ENCODE measurements at places on chromosomes 6 and 20.

DNA sequence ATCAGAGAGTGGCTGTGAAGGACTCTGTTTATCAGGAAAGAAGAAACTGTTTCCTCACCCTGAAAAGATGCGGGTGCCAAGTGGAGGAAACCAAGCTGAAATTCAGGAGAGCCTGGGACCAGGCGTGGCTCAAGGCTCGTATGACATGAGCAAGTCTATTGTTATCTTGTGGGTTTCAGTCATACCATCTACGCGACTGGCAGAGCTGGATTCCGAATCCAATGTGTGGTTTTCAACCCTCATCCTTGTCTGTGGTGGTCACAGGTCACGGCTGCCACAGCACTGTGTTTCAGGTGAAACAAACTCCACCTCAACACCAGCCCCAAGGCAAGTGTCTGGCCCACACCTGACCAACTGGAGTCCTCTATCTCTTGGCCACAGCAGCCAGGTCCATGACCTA, 9.1 kb downstream of the MC3R start:
- DNase-seq, result no peak

DNA sequence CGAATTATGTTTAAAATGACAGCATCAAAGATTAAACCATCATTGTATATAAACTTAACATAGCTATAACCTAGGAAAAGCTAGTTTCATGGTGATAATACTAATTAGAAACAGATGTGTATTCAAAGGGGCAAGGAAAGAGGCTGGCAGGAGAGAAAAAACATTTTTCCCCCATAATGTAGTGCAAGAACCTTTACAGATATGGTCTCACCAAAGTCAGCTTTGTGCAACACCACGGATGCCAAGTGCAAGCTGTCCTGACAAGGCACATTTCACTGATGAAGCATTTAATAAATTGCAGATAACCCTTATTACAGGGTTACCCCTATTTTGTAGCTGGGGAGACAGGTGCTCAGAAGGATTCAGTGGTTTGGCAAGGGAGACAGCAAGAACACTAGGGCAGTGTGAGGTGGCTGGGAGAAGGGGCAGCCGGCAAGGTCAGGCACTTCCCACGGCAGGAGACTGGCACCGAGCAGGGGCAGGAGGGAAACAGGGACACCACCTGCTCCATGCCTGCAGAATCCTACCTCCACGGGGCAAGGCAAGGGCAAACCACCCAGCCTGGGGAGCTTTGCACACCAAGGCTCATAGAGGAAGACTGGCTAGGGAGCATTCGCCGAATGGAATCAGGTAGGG, 6.5 kb downstream of the RPS6KA2 start:
- DNase-seq, result no peak

GRCh38 chr6:99308788-99309187, 40.7 kb downstream of the FAXC start:
- DNase-seq, result no peak

- DNase-seq, result no peak
These were observed 65.2 kb downstream of the RIOK1 start for GRCh38 chr6:7454696-7455358.

DNA sequence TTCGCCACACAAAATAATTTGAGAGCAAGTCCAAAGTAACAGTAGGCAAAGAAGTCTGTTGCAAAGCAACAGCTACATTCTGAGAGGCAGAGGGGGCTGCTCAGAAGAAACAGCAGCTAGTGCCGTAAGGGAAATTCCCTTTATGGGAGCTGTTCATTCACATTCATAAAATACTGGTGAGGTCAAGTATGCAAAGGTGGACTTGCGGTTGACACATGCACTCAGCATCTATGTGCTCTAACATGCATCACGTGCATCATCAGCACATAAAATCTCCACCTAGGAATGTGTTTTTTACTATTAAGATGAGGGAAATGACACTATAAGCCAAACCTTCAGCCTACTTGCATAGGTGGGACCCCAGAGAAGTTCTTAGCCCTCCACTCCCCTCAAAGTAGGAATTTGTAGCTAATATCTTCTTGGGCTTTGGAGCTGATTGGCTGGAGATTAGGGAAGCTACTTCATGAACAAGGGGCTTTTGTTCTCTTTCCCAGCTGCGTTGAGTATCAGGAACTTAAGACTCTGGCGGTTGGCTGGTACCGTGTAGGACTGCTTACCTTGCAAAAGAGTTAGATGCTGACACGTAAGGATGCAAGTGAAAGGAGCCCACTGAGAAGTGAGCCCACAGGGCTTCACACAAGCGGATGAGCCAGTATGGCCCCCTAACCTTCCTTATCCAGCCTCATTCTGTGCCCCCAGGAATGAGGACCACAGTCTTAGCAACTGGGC, 12.4 kb downstream of the CST3 start:
- DNase-seq, result no peak

DNA sequence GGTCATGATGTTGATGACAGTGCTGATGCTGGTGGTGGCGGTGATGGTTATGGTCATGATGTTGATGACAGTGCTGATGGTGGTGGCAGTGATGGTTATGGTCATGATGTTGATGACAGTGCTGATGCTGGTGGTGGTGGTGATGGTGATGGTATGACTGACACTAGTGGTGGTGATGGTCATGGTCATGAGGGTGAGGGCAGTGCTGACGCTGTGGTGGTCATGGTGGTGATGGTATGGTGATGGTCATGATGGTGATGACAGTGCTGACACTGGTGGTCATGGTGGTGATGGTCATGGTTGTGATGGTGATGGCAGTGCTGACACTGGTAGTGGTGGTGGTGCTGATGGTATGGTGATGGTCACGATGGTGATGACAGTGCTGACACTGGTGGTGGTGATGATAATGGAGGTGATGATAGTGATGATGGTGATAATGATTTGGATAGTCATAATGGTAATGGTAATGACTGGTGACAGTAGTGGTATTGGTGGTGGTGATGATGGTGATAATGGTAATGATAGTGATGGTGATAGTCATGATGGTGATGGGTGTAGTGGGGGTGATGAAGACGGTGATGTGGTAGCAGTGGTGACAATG, 206.2 kb downstream of the CDH4 start:
- DNase-seq, result no peak

DNA sequence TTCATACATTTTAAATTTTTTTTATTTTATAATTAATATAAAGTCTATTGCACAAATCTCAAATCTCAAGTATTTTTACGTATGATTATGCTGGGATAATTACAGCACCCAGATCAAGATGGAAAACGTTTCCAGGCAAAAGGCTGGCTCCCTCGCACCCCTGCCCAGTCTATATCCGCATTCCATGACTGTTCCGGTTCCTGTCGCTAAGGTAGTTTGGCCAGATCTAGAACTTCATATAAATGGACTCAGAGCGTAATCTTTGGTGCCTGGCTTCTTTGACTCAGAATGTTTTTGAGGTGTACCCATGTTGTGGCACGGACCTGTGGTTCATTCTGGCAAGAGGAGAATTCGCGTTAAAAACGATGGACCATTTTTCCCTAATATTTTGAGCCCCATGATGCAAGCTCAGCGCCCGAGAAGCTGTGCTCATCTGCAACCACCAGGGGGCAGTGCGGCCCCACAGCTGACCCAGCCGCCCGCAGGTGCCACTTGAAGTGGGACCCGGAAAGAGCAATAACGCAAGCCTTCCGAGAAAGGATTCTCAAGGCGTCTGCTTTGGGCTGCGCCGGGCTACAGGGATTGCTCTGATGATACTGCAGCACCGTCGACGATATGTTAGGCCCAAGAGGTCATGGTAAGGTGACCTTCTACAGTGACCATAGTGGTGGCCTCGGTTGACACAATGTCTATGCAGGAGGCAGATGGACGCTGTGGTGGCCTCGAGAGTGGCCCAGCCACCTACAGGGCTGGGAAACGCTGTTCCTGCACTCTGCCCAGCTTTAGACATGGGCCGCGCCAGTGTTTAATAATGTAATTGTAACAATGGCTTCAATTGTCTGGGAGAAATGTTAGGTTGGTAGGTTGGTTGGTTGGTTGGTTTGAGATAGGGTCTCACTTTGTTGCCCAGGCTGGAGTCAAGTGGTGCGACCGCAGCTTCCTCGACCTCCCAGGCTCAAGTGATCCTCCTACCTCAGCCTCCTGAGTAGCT, 160.1 kb downstream of the ZMYND8 start:
- DNase-seq, result peak; percentile 65

DNA sequence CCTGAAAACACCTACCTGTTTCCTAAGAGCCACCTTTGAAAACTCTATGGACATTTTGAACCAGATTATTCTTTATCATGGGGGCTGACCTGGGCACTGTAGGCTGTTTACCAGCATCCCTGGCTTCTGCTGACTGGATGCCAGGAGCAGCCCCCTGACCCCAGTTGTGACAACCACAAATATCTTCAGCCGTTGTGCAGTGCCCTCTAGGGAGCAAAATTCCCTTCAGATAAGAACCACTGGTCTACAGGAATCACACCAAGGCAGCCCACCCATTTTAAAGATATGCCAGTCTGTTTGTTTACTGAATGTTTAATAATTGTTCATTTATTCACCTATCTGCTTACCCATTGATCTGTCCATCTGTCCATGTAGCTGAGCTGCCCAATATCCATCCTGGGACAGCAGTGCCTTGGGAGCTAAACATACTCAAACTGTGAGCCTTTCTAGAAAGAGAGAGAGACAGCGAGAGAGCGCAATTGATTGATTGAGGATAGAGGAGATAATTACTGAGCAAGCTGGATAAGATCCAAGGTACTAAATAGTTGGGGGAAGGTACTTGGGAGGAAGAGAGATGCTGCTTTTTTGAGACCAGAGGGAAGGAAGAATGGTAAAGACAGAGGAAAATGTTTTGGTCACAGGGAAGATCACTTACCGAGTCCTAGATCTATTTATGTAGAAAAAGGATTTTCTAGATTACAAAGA, 276.8 kb downstream of the NRN1 start:
- no peak for DNase-seq

- DNase-seq, result no peak
These were observed 1513.7 kb downstream of the GRIK2 start for GRCh38 chr6:102907181-102907580.

GRCh38 chr6:88141561-88142296, 24.4 kb downstream of the CNR1 start:
- no peak for DNase-seq

DNA sequence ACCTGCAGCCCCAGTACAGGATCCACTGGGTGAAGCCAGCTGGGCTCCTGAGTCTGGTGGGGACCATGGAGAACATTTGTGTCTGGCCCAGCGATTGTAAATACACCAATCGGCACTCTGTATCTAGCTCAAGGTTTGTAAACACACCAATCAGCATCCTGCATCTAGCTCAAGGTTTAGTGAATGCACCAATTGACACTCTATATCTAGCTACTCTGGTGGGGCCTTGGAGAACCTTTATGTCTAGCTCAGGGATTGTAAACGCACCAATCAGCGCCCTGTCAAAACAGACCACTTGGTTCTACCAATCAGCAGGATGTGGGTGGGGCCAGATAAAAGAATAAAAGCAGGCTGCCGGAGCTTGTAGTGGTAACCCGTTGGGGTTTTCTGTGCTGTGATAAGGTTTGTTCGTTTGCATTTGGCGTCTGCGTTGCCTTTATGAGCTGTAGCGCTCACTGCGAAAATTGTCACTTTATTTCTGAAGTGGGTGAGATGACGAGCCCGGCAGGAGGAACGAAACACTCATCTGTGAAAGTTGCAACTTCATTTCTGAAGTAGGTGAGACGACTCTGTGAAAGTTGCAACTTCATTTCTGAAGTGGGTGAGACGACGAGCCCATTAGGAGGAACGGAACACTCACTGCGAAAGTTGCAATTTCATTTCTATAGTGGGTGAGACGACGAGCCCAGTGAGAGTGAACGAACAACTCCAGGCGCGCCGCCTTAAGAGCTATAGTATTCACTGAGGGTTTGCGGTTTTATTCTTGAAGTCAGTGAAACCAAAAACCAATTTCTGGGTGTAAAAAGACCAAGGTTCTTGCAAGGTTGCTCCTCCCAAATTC, 31.1 kb downstream of the SERPINB6 start:
- DNase-seq, result peak; percentile 81

GRCh38 chr6:13528777-13529343, 41.5 kb upstream of the GFOD1 start:
- DNase-seq, result no peak

GRCh38 chr6:17220040-17220910, 60.9 kb upstream of the RBM24 start:
- no peak for DNase-seq

- DNase-seq, result no peak
These were observed 399 bp upstream of the REPS1 start for GRCh38 chr6:138988469-138988834.

DNA sequence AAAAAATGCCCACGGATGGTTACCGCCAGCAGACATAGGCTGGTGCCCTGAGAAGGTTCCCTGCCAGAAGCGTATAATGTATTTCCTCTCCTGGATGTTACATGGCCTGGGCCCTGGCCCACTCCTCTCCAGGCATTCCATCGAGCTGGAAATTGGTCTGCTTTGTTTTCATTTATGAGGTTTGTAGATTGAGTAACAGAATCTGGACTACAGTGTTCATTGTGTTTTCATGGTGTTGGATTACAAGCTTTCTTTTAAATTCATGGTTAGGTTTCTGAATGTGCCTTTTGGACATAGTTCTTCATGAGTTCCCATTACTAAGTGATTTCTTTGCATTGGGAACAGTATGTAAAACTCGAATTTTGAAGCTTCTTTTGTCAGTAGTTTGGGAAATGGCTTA, 6.4 kb downstream of the TIAM2 start:
- no peak for DNase-seq

- DNase-seq, result no peak
These were observed 29.5 kb downstream of the TOP1 start for GRCh38 chr20:41057999-41058673.

DNA sequence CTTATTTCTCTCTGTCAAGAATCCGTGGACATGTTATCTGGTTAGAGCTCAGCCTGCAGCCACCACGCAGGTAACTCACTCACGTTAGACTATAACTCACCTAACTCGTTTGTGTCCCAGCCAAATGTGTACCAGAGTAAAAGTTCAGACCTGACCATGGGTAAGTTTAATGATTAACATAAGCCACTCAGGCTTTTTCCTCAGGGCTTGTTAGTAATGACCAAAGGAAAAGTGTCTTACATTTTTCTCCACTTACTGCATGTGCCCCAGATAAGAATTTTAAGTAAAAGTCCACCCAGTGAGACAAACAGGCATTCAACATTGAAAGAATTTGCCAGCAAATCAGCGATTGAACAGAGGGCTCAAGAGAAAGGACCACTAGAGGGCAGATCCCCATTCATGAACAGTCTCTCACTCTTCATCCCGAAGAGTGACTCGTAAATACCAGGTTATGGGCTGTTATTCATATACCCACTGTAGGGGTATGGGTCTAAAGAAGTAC, at the start of gene PKHD1:
TSS of gene PKHD1 (minus strand) at position 116 of the 502 bp plus-strand sequence. CDS start 2,680 bp downstream, outside the sequence.
- no peak for DNase-seq

DNA sequence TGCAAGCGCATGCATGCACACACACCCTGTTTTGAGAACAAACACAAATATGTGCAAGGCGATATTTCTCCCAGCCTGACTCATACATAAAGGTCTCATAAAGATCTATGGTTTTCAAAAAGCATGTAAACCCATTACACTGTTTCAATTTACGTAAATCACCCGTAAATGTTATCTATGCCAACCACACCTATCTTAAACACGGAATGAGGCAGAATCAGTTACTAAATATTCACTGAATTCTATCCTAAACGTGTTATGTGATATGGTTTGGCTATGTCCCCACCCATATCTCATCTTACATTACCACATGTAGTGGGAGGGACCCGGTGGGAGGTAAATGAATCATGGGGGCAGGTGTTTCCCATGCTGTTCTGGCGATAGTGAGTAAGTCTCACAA, 621.6 kb downstream of the KIF16B start:
- DNase-seq, result no peak

All from activated T-cell treated with anti-CD3 and anti-CD28 coated beads for 24 hours (primary cell).